ENCODE measurements at places on chromosomes 5 and 9.

GRCh38 chr9:123414936-123415930 is 59.2 kb downstream of the CRB2 start:
- DNase-seq = no peak

GRCh38 chr9:89781838-89782540 is 177.2 kb downstream of the GADD45G start:
- DNase-seq = peak; percentile 16

GRCh38 chr5:173010021-173010420 is 26.4 kb downstream of the ATP6V0E1 start:
- DNase-seq = no peak

DNA sequence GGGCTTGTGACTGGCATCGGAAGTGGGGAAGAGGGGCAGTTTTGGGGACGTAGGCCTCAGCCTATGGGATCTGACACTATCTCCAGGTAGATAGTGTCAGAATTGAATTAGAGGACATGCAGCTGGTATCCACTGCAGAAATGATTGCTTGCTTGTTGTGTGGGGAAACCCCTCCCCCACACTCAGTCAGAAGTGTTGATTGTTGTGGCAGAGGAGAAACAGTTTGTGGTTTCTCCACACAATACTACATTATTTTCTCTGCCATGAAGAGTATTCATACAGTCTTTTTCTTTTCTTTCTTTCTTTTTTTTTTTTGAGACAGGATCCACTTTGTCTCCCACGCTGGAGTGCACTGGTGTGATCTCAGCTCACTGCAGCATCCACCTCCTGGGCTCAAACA is 113.9 kb downstream of the ARRDC3 start:
- peak; percentile 76 for DNase-seq

GRCh38 chr9:132560616-132561202 is 21.7 kb upstream of the BARHL1 start:
- DNase-seq = no peak

DNA sequence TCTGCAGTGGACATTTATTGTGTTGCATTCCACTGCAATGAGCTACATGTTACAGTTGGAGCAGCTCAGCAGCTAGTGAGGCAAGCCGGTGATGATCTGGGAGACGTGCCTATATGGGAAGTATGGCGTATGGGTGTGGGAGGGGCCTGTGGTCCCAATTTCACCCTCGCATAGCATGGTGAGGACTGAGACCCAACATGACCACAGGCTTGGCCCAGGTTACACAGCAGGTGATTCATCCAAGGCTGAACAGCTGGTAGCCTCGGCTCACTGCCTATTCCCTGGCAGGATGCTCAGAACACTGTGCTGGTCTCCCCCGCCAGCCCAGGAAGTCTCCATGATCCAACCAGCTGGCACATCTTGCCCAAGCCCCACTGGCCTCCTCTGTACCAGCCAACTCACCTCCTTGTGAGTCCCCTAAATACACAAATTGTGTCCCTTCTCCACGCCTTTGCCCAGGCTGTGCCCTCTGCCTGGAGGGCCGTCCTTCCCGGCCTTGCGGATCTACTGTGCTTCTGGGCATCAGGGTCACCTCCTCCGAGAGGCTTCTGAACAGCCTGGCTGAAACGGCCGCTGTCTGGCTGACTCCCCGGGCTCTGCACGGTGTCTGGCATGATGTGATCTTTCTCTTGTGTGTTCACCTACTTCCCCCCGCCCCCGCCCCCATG is 81.4 kb downstream of the NSUN2 start:
- no peak for DNase-seq

GRCh38 chr9:31146485-31147166 is 1237.8 kb upstream of the ACO1 start:
- DNase-seq = no peak

DNA sequence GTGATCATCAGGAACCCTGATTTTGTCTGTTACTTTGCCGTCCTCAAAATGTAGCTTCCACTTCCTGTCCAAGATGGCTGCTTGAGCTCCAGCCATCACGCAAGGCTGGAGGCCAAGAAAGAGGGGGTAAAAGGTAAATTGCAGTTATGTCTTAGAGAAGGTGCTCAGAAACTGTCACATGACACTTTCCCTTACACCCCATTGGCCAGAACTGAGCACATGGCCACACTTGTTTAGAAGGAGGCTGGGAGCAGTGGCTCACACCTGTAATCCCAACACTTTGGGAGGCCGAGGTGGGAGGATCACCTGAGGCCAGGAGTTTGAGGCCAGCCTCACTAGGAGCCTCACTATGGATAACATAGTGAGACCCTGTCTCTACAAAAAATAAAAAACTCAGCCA is 140.9 kb downstream of the RGS3 start:
- no peak for DNase-seq

DNA sequence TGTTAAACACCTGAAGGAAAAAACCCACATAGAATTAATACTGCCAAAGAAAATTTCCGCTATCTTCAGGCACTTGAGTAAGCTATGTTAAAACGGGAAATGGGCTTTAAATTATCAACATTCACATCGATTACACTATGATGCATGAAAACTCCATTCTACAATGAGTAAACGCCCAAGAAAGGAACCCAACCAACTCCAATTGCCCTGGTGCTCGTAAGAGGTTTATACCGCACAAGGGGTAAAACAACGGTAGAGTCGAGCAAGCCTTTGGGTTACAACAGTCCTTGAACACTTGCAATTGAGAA is 1.0 kb downstream of the AGTPBP1 start:
- DNase-seq = no peak

DNA sequence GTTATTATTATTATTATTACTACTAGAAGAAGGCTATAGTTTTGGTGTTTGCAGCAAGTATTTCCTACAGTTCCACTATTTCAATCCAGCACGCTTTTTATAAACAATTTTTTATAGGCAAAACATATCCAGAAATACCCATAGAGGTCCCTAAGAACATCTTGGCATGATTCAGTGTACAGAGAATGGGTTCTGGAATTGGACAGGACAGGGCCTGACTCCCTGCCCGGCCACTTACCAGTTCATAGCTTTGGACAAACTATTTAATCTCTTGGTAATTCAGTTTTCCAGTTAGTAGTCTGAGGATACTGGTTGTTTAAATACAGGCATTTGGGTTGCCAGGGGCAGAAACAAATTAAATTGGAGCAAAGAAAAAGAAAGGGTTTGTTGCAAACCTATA is 91.2 kb downstream of the PGM5 start:
- DNase-seq = no peak

DNA sequence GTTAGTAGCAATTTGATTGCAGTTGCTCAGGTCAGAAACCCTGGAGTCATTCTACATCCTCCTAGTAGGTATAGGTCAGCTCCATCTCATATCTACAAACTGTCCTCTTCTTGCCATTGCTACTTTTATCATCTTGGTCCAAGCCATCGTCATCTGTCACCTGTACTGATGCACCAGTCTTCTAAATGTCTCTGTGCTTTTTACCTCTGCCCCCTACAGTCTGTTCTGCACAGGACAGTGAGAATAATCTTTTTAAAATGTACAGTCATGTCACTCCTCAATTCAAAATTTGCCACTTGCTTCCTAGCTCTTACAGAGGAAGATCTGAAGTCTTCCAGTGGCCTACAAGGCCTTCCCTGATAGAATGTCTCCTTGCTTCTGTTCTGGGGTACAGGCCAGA is 6.8 kb downstream of the NNT start:
- peak; percentile 24 for DNase-seq

DNA sequence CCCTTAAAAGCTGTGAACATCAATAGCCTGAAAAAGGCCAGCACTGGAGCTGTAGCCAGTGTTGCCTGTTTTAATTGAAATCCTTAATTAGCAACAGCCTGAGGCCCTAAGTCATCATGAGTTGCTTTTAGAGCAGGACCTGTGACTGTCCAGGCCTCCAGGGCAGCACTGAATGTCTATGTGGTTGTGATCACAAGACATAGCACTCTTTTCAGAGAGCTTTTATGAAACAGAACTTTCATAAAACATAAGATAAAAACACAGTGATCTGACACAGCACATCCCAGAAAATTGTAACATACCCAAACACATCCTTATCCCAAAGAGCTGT is 85.5 kb upstream of the MYO10 start:
- no peak for DNase-seq

DNA sequence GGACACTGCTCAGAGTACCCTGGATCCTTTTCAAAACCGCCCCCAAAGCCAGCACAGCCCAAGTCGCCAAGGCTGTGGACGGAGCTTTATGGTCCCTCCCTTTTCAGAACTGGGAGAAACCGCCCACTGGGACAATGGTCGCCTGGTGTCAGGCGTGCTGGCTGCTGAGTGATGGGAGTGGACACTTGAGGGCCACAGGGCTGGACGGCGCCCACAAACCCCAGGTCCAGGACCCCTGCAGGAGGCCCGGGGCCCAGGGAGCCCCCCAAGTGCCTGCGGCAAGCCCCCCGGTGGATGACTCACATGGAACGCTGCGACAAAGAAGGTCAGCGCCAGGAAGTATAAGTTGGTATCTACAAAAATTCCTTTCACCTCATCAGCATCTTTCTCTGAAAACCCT is 10.9 kb downstream of the CLPTM1L start:
- no peak for DNase-seq

DNA sequence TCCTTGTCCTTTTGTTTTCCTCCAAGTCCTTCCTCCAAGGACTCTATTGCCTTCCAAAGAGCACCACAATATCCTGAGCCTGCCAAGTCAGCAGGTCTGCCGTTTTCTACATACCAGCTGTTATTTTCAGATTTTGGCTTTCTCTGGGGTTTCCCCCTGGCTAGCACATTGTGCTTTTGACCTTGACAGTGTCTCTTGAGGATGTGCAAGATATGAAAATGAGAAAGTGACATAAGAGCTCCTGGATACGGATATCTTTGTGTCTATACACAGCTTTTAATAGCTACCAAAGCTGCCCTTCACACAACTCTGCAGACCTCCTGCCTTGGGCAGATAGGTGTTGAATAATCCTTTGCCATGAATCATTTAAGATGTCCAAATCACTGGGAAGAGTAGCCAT is 67.0 kb downstream of the HAPLN1 start:
- DNase-seq = no peak

DNA sequence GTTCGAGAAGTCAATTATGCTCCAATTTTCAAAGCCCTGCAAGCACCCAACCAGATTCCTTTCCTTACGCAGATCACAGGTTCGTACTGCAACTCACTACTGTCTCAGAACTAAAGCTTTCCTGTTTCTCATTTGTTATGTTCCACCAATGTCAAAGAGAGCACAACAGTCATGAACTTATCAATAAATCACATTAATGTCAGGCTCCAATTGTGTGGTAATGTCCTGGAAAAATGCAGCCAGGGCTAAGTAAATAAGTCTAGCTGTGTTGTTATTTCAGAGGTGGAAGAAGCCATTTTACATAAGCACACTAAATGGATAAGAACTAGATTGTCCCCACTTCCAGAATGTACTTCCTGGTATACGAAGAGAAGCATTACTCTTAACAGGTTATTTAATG is 488.6 kb upstream of the PTGER4 start:
- no peak for DNase-seq

DNA sequence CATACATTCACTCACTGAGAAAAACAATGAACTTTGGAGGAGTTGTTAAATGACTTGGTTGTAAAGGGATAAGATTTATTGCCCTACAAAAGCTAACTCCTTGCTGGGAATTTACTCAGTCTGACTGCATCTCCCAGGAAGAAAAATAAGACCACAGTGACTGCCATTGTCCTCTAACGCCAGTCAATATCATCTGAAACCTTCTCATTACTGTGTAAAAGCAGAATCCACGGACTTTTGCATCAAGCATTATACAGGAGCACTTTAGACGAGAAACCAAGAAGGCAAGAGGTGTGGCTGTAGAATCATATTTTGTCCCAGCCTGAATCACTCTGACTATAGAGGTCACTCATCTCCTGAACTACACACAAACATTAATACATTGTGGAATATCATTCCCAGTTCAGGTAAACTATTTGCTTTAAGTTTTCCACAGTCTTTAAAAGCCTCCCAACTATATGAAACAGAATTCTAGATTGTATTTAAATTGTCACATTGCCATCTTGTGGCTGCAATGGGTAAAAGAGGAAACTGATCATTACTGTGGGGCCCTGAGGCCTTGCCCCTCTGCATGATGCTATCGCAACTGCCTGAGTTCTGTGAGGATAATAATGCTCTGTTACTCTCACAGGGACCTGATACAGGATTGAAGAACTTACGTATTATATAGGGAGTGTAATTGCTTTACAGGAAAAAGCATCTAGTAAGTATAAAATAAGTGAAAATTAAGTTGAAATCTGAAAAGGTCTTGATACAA is 142.9 kb downstream of the SLCO4C1 start:
- peak; percentile 18 for DNase-seq

DNA sequence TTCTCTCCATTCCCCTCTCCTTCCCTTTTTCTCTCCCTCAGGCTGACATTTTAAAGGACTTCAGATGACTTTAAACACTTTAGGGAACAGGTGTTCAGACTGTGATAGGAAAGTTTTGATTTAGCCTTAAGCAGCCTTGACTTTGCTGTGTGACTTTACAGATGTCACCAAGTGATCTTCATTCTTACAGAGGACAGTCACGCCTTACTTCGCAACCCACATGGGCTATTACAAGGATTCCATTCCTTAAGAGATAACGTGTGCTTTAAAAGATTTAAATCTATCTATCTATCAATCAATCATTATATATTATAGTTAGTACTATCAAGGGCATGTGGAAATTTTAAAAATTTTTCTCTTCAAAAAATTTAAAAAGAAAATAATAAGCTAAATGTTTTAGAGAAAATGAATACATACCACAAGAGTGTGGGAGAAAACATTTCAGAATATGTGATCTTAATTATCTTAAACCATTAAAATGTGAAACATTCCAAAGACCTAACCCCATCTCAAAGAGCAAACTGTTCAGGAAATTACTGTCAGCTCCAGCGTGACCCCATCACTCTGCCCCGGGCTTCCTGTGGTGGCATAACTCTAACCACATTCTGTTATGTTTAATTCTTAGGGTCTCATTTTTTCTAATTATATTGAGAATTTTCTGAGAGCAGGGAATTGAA is 530.5 kb downstream of the SEMA5A start:
- DNase-seq = no peak

- DNase-seq = no peak
Observed at GRCh38 chr5:80646926-80647325, 7.5 kb upstream of the MSH3 start.

GRCh38 chr5:56301069-56301468 is 67.9 kb upstream of the ANKRD55 start:
- DNase-seq = no peak

- DNase-seq = no peak
Observed at GRCh38 chr9:105141146-105141975, 103.1 kb upstream of the SLC44A1 start.

DNA sequence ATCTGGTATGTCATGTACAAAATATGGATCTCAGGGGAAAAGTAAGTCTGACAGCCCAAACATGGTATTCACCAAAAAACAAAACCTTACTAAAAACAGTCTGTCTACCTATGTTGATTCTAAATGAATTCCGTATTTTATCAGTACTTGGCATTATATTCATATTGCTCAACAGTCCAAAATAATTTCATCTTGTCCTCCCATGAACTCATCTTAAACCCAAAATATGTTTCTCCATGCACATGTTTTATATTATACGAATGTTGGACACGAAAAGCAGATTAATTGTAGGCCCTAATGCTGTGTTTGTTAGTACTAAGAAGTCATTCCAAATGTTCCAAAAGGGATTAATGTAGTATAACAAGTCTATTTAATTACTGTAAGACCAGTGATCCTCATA is 20.1 kb downstream of the NFIB start:
- no peak for DNase-seq

Measured in activated CD4-positive, alpha-beta T cell treated with anti-CD3 and anti-CD28 coated beads, Interleukin-10, Interleukin-2, amounts not matched to agents 100 ng/mL and 50 ng/mL, durations not matched to agents 16 hours and 8 hours (primary cell).